Skin of body (tissue), 3 donors: ENCODE measurements at places on chromosomes 4 and X.

GRCh38 chr4:1294891-1295290, 5.2 kb downstream of the MAEA start:
- no peak for DNase-seq

DNA sequence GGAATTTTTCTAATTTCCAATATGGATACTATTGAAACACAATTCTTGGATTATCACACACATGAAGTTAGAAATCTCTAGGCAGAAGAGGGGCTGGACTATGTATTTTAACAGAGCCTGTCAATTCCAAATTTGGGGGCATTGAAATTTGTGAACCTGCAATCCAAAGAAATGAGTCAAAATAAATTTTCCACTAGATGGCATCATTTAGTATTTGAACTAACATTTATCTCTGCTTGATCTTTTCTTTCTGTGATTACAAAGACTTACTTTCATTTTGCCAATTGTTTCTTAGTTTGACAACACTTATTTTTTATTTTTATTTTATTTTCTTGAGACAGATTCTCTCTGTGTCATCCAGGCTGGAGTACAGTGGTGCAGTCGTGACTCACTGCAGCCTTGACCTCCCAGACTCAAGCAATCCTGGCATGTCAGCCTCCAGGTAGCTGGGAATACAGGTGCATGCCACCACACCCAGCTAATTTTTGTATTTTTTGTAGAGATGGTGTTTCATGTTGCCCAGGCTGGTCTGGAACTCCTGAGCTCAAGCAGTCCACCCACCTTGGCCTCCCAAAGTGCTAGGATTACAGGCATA, 2.7 kb upstream of the PYURF start:
- no peak for DNase-seq

DNA sequence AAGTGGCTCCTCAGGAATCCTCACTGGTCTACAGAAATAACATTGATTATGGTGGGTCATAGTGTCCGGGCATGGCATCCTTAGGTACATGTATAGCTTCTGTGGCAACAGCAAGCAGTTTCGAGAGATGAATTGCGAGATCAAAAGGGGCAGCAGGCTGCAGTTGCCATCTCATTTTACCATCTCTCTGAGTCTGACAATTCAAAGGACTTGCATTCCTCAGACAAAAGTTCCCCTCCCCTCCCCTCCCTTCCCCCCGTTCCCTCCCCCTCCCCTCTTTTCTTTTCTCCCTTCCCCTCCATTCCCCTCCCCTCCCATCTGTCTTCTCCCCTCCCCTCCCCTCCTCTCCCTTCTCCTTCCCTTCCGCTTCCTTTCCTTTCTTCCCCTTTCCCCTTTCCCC, 70.2 kb downstream of the MTNR1A start:
- no peak for DNase-seq

GRCh38 chrX:39756086-39756883, 341.5 kb downstream of the BCOR start:
- DNase-seq, result no peak

GRCh38 chrX:1380672-1381233, 11.2 kb downstream of the SLC25A6 start:
- no peak for DNase-seq

- no peak for DNase-seq
Measured at GRCh38 chr4:188092824-188093223, 16.6 kb downstream of the TRIML2 start.

GRCh38 chr4:40881096-40881495, 131.3 kb downstream of the NSUN7 start:
- DNase-seq, result no peak

DNA sequence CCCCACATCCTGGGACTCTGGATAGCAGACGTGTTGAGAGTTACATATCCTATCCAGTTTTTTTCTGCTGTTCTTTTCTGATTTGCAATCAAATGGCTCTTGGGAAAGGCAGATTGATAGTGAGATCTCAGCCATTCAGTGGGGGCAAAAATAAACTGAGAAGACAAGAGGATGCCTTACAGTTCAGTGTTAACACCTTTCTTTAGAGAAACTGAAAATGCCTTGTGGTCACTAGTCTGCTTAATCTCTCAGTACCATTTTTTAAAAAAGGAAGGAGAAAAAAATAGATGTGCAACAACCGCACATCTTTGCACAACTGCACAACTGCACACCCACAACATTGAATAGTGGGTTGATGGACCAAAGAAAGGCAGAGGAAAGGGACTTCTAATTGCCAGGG, 109.3 kb downstream of the ARHGEF9 start:
- DNase-seq, result no peak

GRCh38 chr4:41358647-41359421, 102.1 kb downstream of the UCHL1 start:
- no peak for DNase-seq

DNA sequence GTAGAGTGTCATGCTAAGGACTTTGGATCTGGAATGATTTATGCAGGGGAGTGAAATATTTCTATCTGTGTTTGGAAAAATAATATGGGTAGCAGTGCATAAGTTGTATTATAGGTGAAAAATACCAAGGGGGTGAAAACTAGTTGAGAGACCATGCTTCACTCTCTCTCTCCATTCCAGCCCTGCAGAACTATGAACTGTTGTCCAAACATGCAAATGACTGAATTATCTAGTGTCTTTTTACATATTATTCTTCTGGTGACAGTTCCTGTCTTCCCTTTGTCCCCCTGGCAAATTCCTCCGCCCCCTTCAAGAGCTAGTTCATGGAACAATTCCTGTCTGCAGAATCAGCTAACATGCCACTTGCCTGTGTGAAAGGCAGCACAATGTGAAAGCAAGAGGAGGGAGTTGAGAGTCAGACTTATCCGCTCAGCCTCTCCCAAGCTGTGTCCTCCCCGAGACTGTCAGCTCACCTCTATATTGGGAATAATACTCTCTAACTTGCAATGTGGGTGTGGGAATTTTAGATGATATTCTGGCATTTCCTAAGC, 2.3 kb downstream of the PF4 start:
- DNase-seq, result no peak

DNA sequence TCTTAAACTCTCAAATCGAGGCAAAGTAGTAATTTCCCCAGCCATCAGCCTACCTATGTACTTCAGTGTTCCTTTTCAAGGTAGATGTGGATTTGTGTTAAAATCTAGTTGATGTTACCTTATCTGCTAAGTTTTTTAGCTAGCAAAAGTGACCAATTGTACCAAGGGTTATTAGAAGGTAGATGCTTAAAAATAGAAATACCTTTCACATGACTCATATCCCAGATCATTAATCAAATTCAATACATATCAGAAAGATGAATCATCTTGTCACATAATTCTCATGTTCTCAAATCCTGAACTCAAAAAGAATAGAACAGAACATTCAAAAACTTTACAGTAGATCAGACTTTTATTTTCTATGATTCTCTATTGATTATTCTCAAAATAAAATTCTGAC, 3.5 kb downstream of the ENAM start:
- no peak for DNase-seq

DNA sequence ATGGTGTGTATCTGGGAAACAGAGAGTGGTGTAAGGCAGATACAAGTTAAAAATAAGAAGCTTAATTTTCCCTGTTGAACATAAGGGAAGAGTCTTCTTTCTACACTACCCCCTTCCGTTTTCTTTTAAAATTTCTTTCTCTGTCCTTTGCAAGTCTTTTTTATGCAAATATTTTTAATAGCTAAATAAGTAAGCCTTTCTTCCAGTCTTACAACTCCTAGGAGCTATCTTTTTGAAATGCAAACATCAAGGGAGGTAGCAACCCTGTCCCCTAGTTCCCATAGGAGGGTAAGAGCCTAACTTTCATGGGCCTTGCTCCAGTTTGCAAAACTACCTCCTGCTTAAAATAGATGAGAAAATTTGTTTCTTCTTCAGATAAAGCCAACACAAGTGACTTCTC, 121.5 kb downstream of the MBNL3 start:
- DNase-seq, result no peak

DNA sequence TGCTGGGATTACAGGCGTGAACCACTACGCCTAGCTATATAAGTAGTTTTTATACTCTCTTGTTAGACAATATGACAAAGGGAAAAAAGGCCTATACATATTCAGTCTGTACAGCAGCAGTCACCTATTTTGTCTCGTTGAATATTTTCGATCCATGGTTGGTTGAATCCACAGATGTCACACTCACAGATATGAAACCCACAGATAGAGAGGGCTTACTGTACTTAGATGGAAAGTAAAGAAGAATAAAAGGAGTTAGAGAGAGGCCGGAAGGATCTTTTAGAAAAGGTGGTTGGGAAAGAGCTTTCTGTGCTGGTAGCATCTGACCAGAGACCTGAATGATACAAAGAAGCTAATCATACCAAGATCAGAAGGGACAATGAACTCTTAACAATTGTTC, 38.3 kb upstream of the SPINK2 start:
- DNase-seq, result no peak

- peak; percentile 14 for DNase-seq
Measured at GRCh38 chr4:151014521-151015458, at the start of gene LRBA. LRBA (minus strand) TSS chr4:151015284; CDS start chr4:151014642, 642 bp downstream.

DNA sequence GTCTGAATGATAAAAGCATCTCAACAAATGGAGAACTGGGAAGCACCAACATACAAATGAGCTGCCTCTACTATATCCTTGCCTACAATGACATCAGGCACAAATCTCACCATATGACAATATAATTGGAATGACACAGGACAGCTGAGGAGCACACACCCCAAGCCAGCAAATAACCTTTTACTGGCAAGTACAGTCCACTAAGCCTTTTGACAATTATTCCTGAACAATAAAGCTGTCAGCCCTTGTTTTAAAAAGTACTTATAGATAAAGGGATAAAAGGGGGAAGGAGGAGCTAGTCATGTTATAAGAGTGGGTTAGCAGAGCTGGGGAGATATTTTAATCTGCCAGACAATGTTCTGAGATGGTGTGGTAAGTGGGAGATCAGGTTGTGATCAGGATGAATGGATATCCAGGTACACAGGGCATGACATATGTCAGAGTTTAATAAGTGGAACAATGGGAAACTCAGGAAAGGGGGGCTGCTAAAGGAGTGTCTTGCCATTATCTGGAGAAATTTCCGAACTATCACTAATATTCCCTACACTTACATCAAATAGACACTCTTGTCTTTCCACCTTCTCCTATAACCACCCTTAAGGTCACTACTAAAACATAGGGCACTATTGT, 127.6 kb downstream of the GPC3 start:
- no peak for DNase-seq

DNA sequence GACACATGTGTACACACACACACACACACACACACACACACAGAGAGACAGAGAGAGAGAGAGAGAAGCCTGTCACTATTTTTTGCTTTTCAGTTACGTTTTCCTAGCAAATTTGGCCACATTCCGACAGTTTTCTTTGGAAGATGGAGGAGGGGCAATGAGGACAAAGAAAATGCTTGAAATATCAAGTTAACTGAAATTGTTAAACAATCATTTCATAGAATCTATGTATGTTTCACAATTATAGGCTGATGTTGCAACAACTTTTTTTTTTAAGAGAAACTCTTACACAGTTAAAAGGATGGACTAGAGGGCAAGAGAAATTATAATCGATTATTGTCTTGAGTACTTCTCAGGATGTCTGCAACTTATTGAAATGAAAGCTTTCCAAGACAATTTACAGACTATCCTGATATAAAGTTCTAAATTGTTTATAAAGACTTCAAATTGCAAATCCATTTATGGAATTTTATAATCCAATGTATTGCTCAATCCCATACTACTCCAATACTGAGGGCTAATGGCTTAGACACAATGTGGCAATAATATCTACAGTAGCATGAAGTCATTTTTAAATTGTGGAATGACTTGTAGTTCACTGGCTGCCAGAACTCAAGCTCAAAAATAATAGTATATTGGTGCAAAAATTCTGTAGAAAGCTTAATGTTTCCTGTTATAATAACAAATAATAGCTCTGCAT, 647.0 kb upstream of the PCDH7 start:
- DNase-seq, result no peak

- DNase-seq, result no peak
Measured at GRCh38 chr4:30833206-30833605, 113.0 kb downstream of the PCDH7 start.

DNA sequence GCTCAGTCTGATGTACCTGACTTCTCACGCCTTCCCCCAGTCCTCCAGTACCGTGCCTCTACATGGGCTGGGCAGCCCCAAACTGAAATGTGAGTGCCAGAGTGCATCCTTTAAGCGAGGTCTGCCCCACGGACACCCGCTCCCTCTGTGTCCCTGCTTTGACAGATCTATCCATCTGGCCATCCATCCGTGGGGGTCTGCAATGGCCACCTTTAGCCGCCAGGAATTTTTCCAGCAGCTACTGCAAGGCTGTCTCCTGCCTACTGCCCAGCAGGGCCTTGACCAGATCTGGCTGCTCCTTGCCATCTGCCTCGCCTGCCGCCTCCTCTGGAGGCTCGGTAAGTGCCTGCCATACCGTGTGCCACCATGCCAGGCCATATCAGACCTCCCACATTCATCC, 827 bp downstream of the PORCN start:
- no peak for DNase-seq

DNA sequence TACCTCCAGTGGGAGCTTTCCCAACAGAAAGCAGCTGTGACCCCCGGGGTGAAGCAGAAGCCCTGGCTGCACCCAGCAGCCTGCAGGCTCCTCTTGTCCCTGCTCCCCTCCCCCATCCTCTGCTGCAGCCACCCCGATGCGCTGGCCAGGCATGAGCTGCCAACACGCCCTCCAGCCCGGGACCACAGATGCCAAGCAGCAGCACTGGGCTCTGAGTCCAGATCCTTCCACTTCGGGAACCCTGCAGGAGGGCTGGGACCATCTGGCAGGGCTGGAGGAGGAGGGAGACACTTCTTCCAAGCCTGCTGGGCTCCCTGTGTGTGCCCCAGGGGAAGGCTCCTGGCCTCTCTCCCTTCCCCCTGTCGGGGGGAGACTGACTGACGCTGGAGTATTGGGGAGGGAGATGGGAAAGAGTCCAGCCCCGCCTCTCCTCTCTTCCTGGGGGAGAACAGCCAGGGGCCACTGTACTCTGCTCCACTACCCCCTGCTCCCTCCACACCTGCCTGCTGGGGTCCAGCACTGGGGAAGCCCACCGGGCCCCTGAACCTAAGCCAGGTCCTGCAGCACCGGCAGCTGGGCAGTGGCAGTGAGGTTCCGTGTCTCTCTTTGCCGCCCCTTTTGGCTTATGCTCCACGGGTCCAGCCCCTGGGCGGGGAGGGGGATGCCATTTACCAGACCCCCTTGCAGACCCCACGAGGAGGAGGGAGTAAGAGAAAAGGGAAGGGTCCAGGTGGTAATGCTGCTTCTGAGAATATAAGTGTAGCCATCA, 55.7 kb downstream of the PPP2R2C start:
- no peak for DNase-seq

- no peak for DNase-seq
Measured at GRCh38 chr4:608236-608635, 17.1 kb upstream of the PDE6B start.

- DNase-seq, result peak; percentile 91
Measured at GRCh38 chr4:86117705-86118302, 242.0 kb downstream of the MAPK10 start.

DNA sequence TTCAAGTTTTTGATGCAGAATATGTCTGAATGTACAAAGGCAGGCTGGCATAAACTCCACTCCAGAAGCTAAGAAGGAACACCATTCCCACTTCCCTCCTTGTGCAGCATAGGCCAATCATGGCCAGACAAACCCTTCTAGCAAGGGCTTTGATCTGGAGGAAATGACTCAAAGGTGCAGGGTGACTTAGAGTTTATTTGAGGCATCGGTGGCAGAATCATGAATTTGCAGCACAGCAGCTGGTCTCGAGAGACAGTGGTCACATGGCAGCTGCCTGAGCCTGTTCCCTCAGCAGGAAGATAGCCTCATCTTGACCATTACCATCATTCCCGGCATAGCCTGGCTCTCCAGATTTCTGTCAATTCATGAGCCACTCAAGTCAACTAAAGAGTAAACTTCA, 154.5 kb downstream of the ATP10D start:
- DNase-seq, result no peak
